ENCODE measurements at places on chromosomes 6 and 20.

- peak; percentile 62 for DNase-seq
Measured at GRCh38 chr6:128822271-128822670, 60.7 kb upstream of the LAMA2 start.

DNA sequence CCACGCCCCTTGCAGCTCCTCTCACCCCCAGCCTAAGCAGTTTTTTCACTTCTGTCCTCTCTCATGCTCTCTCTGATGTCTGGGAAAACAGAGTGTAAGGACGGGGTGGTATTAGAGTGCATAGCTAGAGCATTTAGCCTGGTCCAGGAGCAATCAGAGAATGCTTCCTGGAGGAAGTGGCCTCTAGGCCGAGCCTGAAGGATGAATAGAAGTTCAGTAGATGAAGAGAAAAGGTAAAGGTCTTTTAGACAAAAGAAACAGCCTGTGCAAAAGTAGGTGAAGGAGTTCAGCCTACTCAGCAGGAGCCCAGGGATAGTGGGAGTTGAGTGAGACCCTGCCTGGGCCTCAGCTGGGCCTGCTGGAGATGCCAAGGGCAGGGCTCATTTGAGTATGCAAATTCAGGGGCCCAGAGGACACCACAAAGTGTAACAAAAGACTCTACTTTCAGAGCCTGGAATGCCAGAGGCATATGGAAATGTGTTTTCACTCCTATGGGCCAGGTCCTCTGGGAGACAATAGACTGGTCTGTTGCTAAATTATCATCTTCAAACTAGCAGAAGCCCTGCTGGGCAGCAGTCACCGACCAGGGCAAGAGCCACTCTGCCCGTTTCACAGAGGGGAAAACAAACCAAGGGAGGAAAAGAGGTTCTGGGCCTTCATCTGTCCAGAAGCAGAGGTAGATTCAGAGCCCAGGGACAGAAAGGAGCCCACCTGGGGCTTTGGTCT, 19.7 kb upstream of the TM9SF4 start:
- DNase-seq: no peak

DNA sequence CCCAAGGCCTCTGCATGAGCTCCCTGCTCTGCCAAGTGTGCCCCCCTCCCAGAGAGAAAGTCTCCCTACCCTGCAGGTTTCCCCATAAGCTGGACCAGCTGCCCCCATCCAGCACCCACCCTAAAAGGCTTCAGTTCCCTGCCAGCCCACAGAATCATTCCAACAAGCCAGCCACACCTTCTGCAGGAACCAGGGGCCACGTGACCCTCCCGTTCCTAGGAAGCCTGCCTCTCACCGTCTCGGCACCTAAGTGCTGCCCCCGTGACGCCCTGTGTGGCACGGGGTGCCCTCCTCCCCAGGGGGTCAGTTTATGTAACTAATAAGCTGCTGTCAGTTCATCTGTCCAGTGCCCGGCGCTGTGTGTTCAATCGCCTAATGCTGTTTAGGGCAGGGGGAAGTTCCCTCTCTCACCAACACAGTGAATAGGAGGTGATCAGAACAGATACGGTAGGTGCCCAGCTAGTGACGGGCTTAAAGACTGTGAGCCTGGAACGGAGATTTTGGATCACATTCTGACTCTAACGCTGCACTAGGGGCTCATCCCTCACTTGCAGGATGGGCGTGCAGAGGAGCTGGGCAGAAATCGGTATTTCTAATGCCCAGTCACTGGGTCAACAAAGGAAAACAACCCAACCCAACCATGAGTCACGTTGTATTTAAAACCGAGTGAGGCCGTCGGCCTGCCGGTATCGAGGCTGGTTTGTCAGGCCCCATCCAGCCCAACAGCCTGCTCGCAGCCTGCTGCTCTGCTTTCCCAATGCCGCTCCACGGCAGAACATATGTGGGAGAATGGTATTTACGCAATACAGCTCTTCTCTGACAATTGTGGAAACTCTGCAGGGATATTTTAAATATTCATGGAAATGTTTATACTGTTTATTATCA, 56.0 kb downstream of the RAMACL start:
- no peak for DNase-seq

DNA sequence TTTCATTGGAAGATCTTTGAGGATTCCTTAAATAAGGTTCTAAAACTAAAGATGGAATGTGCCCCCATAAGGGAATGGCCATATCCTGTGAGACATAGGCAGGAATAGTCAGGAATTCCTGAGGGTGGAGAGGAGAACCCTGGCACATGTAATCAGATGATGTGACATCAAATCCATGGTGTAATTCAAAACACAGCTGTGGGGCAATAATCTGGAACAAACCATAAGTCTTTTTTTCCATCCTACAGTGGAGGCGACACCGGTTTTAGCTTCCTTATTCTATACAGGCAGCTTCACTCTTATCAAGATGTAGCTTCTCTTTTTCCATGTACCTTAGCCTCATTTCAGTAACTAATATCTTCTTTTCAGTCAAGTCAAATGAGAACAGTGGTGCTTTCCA, 133.6 kb upstream of the CITED2 start:
- no peak for DNase-seq

DNA sequence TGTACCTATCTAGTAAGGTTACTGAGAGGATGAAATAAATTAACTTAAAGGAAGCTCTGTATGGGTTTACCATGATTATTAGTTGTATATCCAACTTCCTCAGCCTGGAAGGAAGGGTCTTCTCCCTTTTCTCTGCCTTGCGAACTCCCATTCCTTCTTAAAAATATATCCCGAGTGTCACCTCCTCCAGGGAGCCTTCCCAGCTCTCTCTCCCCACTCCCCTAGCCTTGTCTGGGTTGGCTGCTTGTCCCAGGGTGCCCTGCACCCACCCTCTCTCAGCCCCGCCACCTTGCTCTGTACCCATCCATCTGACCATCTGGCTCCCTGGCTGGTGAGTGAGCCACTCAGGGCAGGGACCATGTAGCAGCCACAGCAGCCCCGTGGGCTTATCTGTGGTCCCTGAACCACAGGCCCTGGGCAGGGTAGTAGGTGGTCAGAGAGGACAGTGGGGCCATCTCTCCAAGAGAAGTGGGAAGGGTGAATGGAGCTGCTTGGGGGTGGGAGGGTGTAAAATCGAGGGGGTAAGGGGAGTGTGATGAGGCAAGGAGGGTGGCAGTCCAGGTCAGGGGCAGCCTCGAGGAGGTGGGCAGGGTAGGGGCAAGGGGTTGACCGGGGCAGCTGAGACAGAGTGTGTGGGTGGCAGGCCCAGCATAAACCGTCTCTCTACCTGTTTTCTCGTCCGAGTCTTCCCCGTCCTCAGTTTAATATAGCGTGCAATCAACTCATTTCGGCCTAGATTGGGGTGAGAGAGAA, 12.8 kb downstream of the TEAD3 start:
- no peak for DNase-seq

DNA sequence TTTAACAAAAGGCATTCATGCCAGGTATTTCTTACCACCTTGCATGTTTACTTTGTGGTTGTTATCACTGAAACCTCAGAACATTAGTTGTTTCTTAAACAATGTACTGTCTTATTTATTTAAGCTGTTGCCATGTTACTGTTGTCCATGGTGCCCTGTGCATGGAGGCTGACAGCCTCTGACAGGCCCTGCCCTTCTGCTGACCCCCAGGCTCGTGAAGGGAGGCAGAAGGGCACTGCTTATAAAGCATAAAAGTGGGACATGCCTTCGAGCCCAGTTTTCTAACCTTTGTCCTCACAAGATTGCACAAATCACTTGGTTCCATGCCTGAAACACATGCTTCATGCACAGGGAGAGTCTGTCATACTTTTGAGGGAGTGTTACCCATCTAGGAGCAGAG, 46.7 kb upstream of the CLIC5 start:
- DNase-seq: no peak

DNA sequence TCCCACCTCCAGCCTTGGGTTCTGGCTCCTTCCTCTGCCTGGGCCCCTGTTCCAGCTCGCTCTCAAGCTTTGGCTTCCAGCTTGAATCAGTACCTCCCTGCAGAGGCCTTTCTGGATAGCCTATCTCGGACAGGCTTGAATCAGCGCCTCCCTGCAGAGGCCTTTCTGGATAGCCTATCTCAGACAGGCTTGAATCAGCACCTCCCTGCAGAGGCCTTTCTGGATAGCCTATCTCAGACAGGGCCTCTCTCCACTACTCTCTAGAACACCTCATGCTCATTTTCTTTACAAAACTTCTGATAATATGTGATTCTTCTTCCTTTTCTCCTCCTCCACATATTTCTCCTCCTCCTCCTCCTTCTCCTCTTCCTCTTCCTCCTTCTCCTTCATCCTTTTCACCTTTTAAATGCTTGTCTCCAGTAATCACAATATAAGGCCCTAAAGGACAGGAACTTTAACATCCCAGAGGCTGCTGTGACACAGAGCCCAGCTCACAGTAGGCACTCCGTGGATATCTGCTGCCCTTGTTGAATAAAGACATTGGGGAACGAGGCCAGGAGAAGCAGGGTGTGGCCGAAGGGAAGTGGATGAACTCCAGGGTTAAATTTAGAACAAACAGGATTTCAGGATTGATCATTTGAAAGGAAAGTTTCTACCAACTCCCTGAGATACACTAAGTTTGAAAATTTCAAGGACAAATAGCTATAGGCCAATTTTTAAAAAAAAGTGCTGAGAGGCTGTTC, 9.3 kb upstream of the RPS6KA2 start:
- no peak for DNase-seq

- no peak for DNase-seq
Measured at GRCh38 chr20:62843656-62844055, 18.0 kb downstream of the TCFL5 start.

GRCh38 chr6:27183060-27183832, 64.3 kb upstream of the PRSS16 start:
- DNase-seq: no peak

- no peak for DNase-seq
Measured at GRCh38 chr6:40037271-40037670, 103.0 kb upstream of the MOCS1 start.

DNA sequence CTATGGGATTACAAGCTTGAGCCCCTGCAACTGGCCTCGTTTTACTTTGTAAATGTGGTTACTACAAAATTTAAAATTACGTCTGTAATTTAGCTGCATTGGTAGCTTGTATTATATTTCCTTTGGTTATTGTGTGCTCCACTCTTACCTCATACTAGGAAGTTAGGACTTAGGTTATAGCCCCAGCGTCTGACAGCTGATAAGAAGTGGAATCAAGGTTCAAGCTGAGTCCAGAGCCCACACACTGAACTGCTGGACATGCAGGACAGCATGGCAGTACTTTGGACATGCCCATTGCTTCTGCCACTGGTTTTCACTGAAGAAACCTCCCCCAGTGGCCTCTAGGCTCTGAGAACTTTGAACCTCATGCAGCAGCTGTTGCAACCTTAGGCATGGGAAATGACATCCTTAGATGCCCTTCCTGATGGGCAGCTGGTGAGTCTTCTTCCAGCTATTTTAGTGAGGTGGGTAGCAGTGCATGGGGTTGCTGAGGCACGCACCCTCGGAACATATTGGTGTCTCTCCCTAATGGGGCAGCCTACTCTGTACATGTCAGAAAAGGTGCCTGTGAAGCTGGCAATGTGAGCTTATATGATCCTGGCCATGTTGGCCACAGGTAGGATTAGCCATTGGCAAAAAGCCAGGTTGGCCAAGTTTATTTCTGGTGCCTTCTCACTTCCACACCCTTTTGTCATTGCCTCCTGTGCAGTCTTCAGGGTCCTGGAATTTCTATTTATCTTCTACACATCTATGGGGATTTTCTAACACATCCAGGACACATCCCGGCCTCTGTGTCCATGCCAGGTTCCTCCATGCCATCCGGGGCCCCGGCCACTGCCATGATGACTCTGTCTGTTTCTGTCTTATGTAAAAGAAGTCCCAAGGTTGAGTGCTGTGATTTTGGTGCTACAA, 85.3 kb downstream of the CDS2 start:
- no peak for DNase-seq

DNA sequence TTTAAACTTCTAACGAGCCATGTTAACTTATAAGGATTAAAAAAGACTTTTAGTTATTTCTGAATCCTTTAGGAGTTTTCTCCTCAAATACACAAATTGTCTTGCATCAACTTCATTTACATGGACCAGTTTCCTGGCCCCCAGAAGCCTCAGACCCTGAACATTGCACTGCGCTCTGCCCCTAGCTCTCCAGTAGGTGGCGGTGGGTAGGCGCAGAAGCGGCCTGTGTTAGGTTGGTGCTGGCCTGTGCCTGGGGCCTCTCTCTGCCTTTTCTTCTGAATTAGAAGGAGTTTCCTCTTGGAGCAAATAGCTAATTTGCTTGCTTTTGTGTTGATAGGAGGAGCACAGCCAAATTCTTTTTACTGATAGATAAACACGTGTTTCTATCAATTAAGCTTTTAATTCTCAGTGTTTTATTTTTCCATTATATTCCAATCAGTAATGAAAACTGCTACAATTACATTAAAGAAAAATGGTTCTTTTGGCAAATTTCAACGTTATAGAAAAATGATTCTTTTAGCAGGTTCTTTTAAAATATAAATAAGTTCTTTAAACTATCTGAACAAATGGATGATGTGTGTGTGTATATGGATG, 44.4 kb downstream of the DTD1 start:
- DNase-seq: peak; percentile 82

GRCh38 chr6:136823128-136823660, 802 bp downstream of the PEX7 start:
- peak; percentile 22 for DNase-seq

DNA sequence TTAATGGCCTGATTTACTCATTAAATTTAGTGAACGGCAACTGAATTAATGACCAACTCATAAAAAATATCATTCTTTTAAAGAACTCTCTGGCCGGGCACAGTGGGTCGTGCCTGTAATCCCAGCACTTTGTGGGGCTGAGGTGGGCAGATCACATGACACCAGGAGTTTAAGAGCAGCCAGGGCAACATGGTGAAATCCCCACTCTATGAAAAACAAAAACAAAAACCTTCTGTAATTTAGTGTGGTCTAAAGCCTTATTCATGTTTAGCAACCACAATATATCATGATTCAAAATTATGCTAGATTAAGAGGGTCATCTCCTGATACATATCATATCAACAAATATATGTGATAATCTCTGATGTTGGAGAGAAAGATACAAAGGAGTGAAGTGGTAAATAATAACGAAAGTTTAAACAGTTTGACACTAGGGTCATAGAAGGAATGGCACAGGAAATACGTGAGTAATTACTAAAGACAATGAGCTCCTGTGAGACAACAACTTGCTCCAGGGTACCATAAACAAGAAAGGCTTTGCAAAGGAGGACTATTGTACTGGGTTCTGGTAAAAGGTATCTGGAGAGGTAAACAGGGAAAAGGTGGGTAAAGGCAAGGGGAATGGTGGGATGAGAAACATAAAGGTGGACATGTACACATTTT, 5.7 kb downstream of the ELOVL4 start:
- no peak for DNase-seq
